K562 (cell line): ENCODE measurements at places on chromosomes 3 and 15.
A peak's percentile ranks its signal among the peaks of the same experiment; 100 is the strongest.

DNA sequence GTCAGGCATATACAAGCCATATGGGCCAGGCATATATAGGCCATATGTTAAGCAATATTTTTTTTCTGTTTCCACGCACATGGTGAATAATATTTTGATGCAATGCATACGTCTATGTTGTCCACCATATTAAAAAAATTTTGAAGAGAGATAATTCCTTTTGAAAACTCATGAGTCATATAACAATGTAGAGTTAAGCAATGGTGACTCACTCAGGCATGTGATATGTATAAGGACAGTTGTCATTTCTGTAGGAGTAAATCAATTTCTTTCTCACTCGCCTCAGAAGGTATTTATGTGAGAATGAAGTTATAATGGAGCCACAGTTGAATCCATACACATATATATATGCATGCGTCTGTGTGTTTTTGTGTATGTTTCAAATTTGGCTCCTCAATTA lies 272.6 kb downstream of the EPHA3 start:
- DNase-seq = no peak

GRCh38 chr3:173138026-173138425 lies 3.0 kb downstream of the SPATA16 start:
- DNase-seq = no peak

DNA sequence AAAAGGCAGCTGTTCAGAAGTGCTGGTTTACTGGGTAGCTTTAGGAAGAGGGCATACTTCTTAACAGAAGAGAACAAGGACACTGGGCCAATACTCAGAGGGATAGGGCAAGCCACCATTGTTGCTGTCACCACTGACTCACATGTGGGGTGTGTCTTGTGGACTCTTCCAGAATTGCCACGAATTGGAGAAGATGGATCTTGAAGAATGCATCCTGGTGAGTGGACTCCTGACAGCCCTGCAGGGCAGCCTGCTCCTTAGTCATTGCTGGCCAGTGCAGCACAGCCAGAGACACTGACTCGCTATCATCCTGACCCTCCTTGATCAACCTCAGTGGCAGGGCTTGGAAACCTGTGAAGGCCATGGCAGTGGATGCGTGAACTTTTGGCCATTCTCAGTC lies 62.3 kb downstream of the UBP1 start:
- DNase-seq = no peak

GRCh38 chr3:47908744-47909143 lies 105.8 kb downstream of the DHX30 start:
- no peak for DNase-seq

- no peak for DNase-seq
Observed at GRCh38 chr3:124823206-124823605, 64.0 kb downstream of the ITGB5 start.

- DNase-seq = no peak
Observed at GRCh38 chr3:150582620-150583019, 20.5 kb upstream of the SELENOT start.

GRCh38 chr3:134895181-134895580 lies 100.1 kb downstream of the EPHB1 start:
- DNase-seq = no peak

GRCh38 chr3:127741246-127741645 lies 68.5 kb downstream of the ABTB1 start:
- no peak for DNase-seq

DNA sequence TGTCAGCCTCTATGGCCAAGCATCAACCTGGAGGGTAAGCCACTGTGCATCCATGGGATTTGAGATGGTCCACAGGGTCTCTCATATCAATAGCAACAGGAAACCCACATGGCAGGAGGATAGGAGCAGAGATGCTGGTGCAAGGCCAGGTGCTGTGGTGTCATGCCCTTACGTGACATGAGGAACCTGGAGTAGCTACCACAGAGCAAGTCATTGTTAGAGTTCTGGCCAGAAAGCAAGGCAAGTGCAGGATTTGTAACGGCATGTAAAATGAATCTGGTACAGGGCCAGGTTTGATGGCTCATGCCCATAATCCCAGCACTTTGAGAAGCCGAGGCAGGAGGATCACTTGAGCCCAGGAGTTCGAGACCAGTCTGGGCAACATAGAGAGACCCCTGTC lies 14.8 kb upstream of the ZNF774 start:
- no peak for DNase-seq

GRCh38 chr3:28033059-28033784 lies 208.2 kb upstream of the CMC1 start:
- no peak for DNase-seq

DNA sequence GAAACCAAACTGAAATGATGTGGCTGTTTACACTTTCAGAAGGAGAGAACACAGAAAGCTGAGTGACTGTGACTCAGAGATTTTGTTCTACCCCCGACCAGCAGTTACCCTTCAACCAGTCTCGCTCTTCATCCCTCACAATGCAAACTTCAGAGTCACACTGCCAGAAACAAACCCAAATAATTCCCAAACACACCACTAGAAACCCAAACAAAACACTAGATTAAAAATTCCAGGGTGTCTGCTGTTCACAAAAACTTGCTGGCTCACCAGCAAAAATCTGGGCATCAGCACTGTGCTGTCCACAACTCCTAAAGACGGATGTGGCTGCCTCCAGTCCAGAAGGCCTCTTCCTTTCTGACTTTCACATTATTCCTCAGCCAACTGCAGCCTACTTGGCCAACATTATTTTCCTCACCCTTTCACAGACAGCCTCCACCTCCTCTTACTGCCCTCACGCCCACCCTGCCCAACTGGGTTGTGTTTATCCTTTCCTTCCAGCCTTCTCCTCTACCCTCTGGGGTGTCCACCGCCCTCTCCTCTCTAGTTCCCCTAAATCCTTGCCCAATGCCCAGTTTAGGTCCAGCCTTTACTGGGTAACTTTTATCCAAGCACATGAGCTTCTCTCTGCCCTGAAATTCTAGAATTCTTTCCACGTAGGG lies 71.4 kb downstream of the MECOM start:
- no peak for DNase-seq

GRCh38 chr3:109553591-109554371 lies 216.4 kb upstream of the DPPA4 start:
- DNase-seq = no peak

- peak; percentile 79 for DNase-seq
Observed at GRCh38 chr15:42059661-42060476, 34.5 kb downstream of the PLA2G4D start.

- DNase-seq = no peak
Observed at GRCh38 chr3:103787879-103788278, 1353.1 kb downstream of the ZPLD1 start.
